ENCODE measurements at places on chromosomes 5 and 9. TPM values are rescaled to one million over a fixed set of nuclear protein-coding genes. Genes with fewer than 3 reads are reported as not detected.

- no peak for DNase-seq
Observed at GRCh38 chr5:42555010-42555409, 131.8 kb downstream of the GHR start.

GRCh38 chr5:90135779-90136378, 273.7 kb downstream of the CETN3 start:
- DNase-seq = no peak

DNA sequence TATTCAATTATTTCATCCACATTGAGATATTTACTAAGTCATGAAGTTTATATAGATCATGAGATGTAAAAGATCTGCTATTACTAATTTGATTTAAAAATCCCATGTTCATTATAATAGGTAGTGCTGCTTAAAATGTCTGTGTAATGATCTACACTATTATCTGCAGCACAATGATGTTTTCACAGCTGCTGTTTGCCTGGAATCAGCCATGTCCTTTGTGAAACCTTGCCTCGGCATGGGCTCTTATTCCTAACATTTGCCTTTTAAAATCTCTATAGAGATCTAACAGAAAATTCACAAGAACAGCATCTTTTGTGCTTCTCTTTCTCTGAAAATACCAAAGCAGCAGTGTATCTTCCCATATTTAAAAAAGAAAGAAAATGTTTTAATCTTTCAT, 444.6 kb downstream of the PTPRD start:
- DNase-seq = no peak

DNA sequence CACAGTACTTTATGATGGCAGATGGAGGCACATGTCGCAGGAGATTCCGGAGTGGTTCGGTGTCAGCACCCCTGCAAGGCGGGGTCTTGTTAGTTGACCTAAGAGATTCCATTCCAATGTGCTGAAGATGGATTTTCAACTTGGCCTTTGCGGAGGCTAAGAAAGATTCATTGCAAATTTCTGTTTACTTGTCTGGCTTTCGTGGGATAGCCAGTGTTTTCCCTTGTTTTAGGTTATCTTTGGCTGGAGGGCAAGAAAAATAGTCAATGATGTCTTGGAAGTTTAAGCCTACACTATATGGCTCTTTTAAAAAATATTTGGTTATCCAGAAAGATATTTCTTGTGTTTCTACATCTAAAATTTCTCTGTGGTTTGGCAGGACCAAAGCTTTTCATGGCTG, 123.6 kb upstream of the PTCH1 start:
- DNase-seq = no peak

SOHLH1 gene
- total RNA-seq = not detected

DNA sequence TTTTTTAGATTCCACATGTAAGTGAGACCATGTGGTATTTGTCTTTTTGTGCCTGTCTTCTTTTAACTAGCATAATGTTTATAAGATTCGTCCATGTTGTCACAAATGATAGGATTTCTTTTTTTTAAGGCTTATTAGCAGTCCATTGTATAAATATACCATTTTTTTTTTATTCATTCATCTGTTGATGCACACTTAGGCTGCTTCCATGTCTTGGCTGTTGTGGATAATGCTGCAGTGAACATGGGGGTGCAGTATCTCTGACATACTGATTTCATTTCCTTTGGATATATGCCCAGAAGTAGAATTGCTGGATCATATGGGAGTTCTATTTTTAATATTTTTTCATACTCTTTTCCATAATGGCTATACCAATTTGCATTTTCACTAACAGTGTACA, 48.7 kb downstream of the KIAA1958 start:
- no peak for DNase-seq
